ENCODE measurements at places on chromosomes 5 and 9. TPM values are rescaled to one million over a fixed set of nuclear protein-coding genes. Genes with fewer than 3 reads are reported as not detected.

The SLC4A9 gene
- not detected for total RNA-seq

The INSL6 gene
- total RNA-seq: not detected

The OXCT1 gene
- 33.7 TPM for total RNA-seq

The MEIKIN gene
- not detected for total RNA-seq

The HTR1A gene
- not detected for total RNA-seq

The PPIP5K2 gene
- total RNA-seq: 53.5 TPM

The C9orf43 gene
- 0.66 TPM for total RNA-seq

The C9orf153 gene
- total RNA-seq: 0.66 TPM

The RFESD gene
- total RNA-seq: 2.0 TPM

The SHC3 gene
- total RNA-seq: 2.0 TPM

The ARL10 gene
- 16.5 TPM for total RNA-seq

The TNFAIP8 gene
- total RNA-seq: 6.0 TPM

The ANXA2R gene
- 6.6 TPM for total RNA-seq

The OLFML2A gene
- total RNA-seq: 1.1 TPM

The OBP2B gene
- not detected for total RNA-seq

The FAM170A gene
- total RNA-seq: not detected

The PCDHGA2 gene
- total RNA-seq: 1.2 TPM

The EIF4EBP3 gene
- total RNA-seq: 7.6 TPM

The CLTA gene
- total RNA-seq: 317 TPM

The CCDC152 gene
- total RNA-seq: 2.8 TPM

The NEURL1B gene
- 1.6 TPM for total RNA-seq

The ANKRD31 gene
- total RNA-seq: not detected

The APBA1 gene
- total RNA-seq: 11.4 TPM

The CDK7 gene
- 33.4 TPM for total RNA-seq

The SARDH gene
- total RNA-seq: 0.30 TPM

The FBP2 gene
- total RNA-seq: not detected

The SLC36A2 gene
- not detected for total RNA-seq

The CHSY3 gene
- total RNA-seq: 6.8 TPM

The CXCL14 gene
- total RNA-seq: not detected

The PCDHGA8 gene
- 0.95 TPM for total RNA-seq

The CD14 gene
- total RNA-seq: 0.33 TPM

The DAP gene
- total RNA-seq: 173 TPM

The ELAVL2 gene
- total RNA-seq: 0.20 TPM

The TOR4A gene
- 48.0 TPM for total RNA-seq

The PCDHGB5 gene
- total RNA-seq: 14.4 TPM

The ENHO gene
- total RNA-seq: not detected

The IFNA13 gene
- not detected for total RNA-seq

The EQTN gene
- total RNA-seq: not detected

The ZNF883 gene
- total RNA-seq: not detected

The ADAMTSL2 gene
- total RNA-seq: not detected

The TOR1B gene
- total RNA-seq: 23.1 TPM

The SHISAL2B gene
- not detected for total RNA-seq

The PPP3R2 gene
- not detected for total RNA-seq

The PCA3 gene
- 0.32 TPM for total RNA-seq

The NUTM2G gene
- not detected for total RNA-seq

The C5 gene
- 1.6 TPM for total RNA-seq

The MAMDC2 gene
- 0.85 TPM for total RNA-seq

The ACSL6 gene
- not detected for total RNA-seq

The RNF183 gene
- total RNA-seq: not detected

The GARNL3 gene
- 8.3 TPM for total RNA-seq

The BARHL1 gene
- total RNA-seq: not detected

The ZFP2 gene
- 0.75 TPM for total RNA-seq

The OGN gene
- total RNA-seq: not detected

The LURAP1L gene
- 3.3 TPM for total RNA-seq

The LHX3 gene
- total RNA-seq: not detected
